ENCODE measurements at places on chromosomes 5 and 9.

DNA sequence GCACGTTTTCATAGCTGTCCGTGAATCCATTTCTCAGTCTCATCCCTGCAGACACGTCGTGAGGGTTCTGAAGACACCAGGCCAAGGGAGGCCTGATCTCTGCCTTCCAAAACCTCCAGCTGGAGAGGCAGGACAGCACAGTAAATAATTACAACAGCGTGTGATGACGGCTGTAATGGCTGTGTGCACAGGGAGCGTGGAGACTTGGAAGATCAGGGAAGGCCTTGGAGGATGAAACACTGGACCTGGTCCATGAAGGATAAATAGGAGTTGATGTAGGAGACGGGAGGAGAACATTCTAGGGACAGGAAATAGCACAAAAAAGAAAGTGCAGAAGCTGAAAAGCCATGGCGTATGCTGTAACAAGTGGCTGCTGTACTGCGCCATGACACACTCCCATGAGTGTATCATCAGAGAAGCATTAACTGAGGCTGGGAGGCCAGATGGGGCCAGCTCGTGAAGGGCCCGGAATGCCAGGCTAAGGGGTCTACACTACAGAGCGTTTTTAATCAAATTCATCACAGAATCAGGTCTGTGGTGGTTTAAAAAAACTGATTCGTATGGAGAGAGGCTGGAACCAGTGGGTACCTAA lies 97.2 kb downstream of the CRB2 start:
- no peak for DNase-seq

DNA sequence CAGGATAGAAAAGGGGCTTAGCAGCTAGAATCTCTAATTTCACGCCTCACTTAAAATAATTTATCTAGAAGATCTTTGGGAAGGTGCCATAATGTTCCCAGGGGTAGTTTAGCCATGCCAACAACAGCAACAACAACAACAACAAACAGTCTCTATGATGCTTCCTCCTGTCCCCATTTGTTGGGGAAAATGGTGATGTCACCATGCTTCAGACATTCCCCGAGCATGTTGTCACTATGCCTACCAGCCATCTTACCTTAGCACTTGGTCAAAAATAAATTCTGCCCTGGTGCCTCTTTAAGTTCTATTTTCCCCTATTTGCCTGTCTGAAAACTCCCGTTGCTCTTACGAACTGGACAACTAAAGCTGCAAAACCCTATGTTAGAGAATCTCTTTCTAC lies 76.6 kb downstream of the KCNN2 start:
- DNase-seq = no peak

GRCh38 chr5:86974955-86975354 lies 292.7 kb upstream of the RASA1 start:
- DNase-seq = no peak

DNA sequence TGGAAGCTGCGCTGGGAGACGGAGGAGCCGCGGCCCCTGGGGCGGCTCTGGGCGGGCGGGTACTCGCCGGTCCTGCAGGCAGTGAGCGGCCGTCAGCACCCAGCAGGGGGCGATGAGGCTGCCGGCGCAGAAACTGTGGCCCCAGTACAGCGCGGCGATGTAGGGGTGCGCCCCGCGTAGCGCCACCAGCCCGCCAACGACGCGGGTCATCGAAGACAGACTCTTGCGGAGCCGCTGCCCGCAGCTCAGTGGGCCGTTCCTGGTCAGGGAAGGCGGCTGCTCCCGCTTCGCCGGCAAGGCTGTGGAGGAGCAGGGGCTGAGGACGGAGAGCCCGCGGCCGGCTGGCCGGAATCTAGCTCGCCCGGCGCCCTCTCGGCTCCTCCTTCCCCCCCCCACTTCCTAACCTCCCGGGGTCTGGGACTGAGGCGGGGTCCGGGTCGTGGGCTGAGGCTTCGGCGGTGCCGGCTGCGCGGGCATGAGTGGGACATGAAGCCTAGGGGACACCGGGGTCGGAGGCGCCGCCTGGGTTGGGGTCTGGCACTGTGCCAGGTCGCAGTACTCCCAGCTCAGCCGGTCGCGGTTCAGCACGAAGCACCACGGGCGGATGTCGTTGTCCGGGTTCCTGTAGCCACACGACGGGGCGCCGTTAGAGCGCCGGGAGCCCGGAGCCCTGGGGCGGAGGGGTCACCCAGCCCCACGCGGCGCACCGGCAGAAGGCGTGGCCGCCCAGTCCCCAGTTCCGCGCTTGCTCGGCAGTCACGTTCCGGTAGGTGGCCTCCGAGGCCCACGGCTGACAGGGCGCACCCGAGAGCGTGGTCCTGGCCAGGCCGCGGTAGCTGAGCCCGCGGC lies 3.6 kb upstream of the PFN3 start:
- peak; percentile 88 for DNase-seq

- DNase-seq = no peak
These were observed 593 bp upstream of the NAA35 start for GRCh38 chr9:85940275-85940831.

GRCh38 chr5:1936413-1936812 lies 53.7 kb upstream of the IRX4 start:
- no peak for DNase-seq

- no peak for DNase-seq
These were observed 35.4 kb upstream of the ZNF354A start for GRCh38 chr5:178765753-178766300.

- peak; percentile 36 for DNase-seq
These were observed 267.7 kb downstream of the GADD45G start for GRCh38 chr9:89872426-89872912.

- no peak for DNase-seq
These were observed 46.5 kb upstream of the VDAC1 start for GRCh38 chr5:134051305-134051704.

DNA sequence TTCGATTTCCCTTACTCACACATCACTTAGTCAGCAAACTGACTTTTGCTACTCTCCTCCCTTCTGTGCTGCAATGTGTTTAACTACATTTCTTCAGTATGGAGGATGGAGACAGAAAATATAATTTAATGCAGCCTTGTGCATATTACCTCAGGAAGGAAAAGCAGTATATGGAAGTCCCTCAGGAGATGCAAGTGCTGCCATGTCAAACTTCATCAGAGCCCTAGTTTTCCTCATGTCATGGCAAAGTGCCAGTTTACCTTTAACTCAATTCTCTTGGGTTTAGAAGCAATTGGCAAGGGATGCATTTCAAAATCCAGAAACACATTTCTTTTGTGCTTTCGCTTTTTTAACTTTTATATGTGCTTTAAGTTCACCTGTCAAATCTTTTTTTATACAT lies 365.4 kb downstream of the ISL1 start:
- no peak for DNase-seq

DNA sequence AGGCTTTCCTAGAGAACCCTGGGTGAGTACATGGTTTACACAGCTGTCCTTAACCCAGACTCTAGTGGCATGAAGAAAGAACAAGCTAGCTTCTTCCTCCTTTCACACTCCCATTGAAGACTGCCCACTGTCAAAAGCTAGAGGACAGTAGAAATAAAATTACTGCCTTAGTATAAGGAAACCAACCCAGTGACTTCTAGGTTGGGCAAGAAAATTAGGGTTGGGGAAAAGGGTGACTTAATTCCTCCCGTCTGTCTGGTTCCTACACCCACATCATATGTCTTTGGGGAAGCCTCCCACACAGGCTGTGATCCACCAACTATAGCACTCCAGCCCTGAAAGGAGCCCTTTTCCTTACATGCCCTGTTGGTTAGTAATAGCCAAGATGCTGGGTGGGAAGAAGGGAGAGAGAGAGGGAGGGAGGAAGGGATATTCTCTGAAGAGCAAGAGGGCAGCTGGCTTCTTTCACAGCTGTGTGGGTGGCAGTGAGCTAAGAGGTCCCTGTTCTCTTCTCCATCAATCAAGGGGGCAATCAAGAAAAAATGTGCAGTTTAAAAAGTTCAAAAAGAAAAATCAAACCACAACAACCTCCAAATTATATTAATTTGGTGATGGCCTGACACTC lies 21.7 kb downstream of the HBEGF start:
- DNase-seq = no peak

GRCh38 chr9:93650448-93650847 lies 74.1 kb downstream of the PHF2 start:
- DNase-seq = no peak
